OCI-LY7 (cell line): ENCODE measurements at places on chromosomes 1 and 21. TPM values are rescaled to one million over a fixed set of nuclear protein-coding genes. Genes with fewer than 3 reads are reported as not detected.

ADCY10 gene
- total RNA-seq, result 0.15 TPM in 1 of 2 replicates, not detected in the other

PIGV gene
- total RNA-seq, result 15.2 and 18.0 TPM in 2 replicates

C1orf116 gene
- not detected in 2 replicates for total RNA-seq

PHACTR4 gene
- total RNA-seq, result 44.9 and 47.3 TPM in 2 replicates

HRNR gene
- total RNA-seq, result not detected in 2 replicates

DIO1 gene
- total RNA-seq, result not detected in 2 replicates

GTF2B gene
- total RNA-seq, result 28.9 and 30.8 TPM in 2 replicates

VANGL1 gene
- 1.2 TPM in 2 replicates for total RNA-seq
